ENCODE measurements at places on chromosomes 5 and 9.

DNA sequence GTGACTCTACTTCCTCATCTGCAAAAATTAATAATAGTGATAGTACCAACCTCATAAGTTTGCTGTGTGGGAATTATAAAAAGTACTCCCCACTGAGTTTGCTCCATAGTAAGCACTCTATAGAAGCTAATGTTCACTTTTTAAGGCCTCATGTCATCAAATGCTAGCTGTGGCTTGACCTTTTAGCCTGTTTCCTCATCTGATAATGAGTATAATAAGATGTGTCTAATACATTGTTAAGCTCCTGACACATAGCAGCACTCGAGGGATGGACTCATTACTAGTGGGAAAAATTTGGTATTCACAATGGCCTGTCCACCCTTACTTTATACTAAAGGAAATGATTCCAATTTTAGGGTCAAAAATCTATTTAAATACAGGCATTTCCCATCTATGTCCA is 26.1 kb upstream of the CAST start:
- no peak for DNase-seq

DNA sequence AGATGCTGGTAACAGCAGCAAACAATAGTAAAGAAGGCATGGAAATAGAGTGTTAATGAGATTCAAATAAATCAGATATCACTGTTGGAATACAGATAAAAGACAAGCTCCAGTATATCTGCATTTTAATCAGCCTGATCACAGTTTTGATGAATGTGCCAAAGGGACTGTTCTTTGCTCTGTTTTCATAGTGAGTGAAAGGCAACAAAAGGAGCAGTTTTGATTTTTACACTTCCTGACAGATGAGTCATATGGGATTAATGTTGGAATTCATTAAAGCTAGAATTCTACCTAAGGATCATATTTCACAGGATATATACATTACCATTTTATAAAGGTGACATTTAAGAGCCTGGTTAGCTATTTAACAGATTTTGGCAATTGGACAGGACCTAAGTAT is 743.3 kb upstream of the PTPRD start:
- no peak for DNase-seq

DNA sequence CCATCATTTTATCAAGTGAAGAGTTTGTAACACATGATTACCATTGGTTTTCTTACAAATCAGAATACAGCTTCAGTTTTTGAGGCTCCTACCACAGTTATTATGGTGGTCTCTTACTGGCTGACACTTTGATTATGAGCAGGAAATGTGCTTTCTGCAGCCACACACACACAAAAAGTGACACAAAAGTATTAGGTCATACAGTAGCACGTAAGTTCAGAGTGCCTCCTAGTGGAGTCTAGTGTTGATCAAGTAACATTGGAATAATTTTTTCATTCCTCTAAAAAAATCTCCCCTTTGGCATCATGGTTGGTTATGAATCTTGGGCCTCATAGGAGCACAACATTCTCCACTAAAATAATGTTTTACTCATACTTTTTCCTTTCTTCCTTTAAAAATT is 37.6 kb downstream of the PAM start:
- DNase-seq: no peak

GRCh38 chr9:128568470-128569078 is 16.2 kb downstream of the SPTAN1 start:
- DNase-seq: no peak

All from anterior cingulate cortex (tissue), 58 donors.